Right cardiac atrium (tissue), 5 donors: ENCODE measurements at places on chromosomes 16 and 17. TPM values are rescaled to one million over a fixed set of nuclear protein-coding genes. Genes with fewer than 3 reads are reported as not detected.

The TMEM238L gene
- not detected for polyA plus RNA-seq

The MT1B gene
- polyA plus RNA-seq: not detected

The CDRT4 gene
- 2.7 TPM for polyA plus RNA-seq

The DNAH17 gene
- 0.18 TPM for polyA plus RNA-seq

The ODAD4 gene
- polyA plus RNA-seq: 0.72 TPM

The COL1A1 gene
- polyA plus RNA-seq: 24.8 TPM

The ANKRD40CL gene
- not detected for polyA plus RNA-seq

- DNase-seq: no peak
These were observed 43.6 kb downstream of the NLRC5 start for GRCh38 chr16:57032931-57033330.

DNA sequence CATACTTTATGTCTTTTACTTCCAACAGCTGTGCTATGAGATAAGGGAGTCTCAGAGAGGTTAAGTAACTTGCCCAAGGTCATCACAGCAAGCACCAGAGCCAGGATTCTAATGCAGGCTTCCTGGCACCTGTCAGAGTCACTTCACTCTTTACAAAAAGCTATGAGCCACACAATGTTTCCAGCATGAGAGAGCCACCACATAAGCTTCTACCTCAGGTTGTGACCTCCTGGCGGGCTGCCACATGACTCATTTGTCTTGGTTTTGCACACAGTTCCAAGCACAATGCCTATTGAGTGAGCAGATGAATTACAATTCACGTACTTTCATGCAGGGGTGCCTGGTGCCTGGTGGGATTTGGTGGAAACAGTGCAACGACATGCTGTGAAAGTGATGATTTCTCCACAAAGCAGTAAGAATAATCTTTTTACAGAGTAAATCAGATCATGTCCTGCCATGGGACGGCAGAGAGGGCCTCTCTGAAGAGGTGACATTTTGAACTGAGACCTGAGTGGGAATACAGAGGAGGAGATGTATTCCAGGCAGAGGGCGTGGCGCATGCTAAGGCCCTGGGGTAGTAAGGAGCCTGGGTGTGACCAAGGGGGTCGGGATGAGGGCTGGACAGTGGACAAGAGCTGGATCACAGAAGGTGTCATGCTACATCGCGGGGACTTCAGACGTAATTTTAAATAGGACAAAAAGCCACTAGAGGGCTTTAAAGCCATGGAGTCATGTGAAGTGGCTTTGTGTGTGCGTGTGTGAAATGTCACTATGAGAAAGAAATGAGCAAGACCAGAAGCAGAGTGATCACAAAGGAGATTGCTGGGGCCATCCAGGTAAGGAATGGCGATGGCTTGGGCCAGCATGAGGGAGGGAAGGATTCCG, 53.4 kb downstream of the CACNG3 start:
- DNase-seq: no peak

- no peak for DNase-seq
These were observed 41.4 kb upstream of the ANKFN1 start for GRCh38 chr17:56111706-56112485.

- no peak for DNase-seq
These were observed 680.7 kb upstream of the SALL1 start for GRCh38 chr16:51831595-51832367.

GRCh38 chr16:8818504-8819270, 21.0 kb downstream of the PMM2 start:
- DNase-seq: no peak

- no peak for DNase-seq
These were observed 54.1 kb downstream of the RMI2 start for GRCh38 chr16:11399261-11399831.

DNA sequence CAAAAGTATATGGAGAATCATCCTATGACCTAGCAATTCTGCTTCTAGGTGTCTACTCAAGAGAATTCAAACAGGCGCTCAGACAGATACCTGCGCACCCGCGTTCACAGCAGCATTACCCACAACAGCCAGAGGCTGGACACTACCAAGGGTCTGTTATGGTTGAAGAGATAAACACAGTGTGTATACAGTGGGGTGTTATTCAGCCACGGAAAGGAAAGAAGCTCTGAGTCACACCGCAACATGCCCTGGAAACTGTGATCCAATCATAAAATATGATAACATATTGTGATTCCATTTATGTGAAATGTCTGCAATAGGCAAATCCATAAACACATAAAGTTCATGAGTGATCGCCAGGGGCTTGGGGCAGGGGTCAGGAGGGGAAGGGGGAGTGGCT, 18.0 kb upstream of the JPH3 start:
- DNase-seq: no peak

DNA sequence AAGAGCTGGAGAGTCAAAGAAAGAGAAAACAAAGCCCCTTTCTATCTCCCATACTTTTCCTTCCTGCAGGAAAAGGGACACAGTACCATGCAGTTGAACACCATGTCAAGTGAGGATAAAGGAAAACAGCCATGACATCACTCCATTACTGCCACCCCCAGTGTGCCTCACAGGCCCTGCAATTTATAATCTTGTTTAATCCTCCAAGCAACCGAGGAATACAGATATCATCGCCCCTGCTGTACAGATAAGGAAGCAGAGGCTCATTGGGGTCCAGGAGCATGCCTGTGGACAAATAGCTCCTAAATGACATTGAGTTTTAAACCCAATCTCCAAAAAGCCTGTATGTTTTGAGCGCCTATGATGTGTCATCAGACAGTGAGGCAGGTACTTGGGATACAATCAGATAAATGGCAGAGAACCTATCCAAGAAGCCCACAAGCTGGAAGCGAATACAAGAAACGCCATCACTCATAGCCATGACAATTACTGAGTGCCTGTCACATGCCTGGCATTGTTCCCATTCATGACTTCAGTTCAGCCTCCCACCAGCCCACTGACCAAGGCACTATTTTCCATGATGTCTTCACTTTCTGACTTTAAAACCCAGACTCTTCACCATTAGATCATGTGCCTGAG, 45.5 kb downstream of the CPPED1 start:
- DNase-seq: no peak

GRCh38 chr17:74354123-74354522, 7.5 kb downstream of the BTBD17 start:
- DNase-seq: peak; percentile 76

GRCh38 chr17:14334919-14335318, 34.0 kb downstream of the HS3ST3B1 start:
- no peak for DNase-seq

DNA sequence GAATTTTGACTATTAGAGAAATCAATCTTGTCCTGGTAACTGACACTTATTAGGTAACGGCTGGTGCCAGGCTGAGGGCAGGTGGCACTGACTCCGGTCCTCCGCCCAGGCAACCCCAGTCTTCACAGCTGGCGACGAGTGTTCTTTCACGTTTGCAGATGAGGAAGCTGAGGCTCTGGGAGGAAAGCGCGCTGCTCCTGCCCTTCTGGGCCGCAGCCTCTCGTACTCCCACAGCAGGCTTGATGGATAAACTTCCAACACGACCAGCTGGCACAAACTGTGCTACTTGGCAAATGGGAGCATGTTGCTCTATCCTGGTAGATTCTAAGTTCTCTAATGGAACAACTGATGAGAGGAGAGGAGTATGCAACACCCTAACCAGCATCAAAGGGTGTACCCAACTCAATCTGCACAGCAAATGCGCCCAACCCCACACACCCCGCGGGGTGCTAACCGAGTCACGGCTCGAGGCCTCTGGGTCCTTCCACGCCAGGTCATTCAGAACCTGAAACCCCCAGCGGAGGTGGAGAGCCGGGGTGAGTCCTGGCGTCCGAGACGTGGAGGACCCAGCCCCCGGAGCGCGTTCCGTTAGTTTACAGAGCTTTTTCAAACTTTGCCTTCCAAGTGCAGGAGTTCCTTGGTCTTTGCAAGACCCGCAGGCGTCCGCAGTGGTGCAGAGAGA, 477 bp upstream of the SLC47A1 start:
- DNase-seq: no peak

- no peak for DNase-seq
These were observed 28.5 kb downstream of the IQCK start for GRCh38 chr16:19746561-19746960.

- DNase-seq: no peak
These were observed 1.2 kb upstream of the NARF start for GRCh38 chr17:82457073-82457928.
